ENCODE measurements at places on chromosomes 1 and 21.
A peak's percentile ranks its signal among the peaks of the same experiment; 100 is the strongest.

GRCh38 chr1:6960291-6960811, 175.1 kb downstream of the CAMTA1 start:
- peak; percentile 85 for DNase-seq

DNA sequence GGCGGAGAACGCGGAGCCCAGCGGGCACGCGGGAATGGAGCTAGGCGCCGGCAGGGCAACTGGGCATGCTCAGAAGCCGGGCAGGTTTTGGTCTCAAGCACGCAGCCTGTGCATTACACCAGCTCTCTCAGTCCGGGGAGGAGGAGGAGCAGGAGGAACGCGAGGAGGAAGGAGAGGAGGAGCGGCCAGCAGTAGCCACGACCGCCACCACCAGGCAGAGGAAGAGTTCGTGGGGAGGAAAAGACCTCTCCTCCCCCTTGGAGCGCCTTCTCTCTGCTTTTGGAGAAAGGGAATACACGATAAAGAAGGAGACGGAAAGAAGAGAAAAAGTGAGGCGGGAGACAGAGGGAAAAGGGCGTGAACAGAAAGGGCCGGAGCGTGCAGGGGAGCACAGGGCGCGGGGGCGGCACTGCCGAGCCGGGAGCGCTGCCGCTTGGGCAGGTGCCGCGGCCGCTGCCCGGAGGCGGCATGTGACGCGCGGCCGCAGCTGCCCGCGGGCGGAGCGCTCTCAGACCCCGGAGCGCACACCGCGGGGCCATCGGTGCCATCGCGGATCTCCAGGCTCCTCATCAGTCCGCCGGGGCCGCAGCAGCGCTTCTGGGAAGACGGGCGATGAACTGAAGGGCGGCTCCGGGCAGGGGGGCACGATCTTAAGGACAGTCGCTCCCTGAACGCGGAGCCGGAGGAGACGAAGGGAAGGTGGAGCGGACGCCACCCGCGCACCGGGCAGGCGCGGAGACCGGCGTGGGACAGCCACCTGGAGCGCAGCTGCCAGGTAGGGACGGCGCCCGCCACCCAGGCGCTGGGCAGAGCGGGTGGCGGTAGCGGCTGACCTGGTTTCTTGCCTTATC, at the start of gene CHRM3:
Gene CHRM3, plus strand, starts transcription at position 116 of the 851 bp plus-strand sequence. CDS start 520,884 bp downstream, outside the sequence.
- DNase-seq, result peak; percentile 79

GRCh38 chr21:46189213-46189958, 5.1 kb upstream of the SPATC1L start:
- DNase-seq, result no peak

- DNase-seq, result no peak
These were observed 197.4 kb downstream of the RRAGC start for GRCh38 chr1:38662126-38662525.

DNA sequence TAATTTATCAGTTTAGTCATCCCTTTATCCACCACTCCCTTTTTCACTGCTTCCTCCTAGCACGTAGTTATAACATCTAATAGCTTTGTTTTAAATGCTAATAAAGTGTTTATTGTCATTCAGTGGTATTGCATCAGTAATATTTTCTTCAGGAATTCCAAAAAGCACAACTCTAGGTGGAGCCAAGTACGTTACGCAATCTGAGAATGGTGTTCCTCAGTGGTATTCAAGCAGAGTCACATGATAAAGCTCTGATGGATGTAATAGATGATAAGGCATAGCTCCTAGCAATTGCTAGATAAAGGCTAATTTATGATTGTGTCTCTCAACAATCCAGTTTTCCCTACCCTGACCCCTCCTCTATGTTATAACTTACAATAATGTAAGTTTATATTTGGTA, 494.6 kb upstream of the ADGRL4 start:
- DNase-seq, result no peak

GRCh38 chr1:189021577-189021976, 1456.1 kb downstream of the BRINP3 start:
- no peak for DNase-seq

- no peak for DNase-seq
These were observed 61.2 kb downstream of the AGPAT3 start for GRCh38 chr21:43926196-43926595.

DNA sequence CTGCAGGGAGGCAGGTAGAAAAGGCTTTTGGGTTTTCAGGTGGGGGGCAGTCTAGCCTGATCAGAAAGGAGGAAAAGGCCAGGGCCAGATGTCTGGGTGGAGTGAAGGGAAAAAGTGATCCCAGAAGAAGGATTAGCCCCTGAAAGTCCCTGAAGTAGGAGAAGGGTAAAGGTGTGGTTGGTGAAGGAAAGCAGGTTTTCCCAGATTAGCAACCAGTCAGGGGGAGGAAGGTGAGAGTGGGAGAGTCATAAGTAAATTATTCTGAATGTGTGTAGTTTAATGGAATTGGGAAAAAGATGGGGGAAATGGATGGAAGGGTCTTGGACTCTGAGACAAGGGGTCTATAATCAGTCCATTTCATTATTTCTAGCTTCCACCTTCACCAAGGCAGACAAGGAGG, 647 bp upstream of the SPRR1A start:
- no peak for DNase-seq

GRCh38 chr1:9426291-9426711, 113.0 kb upstream of the SLC25A33 start:
- DNase-seq, result no peak

GRCh38 chr1:66331658-66332547, 202.1 kb upstream of the SGIP1 start:
- peak; percentile 90 for DNase-seq

- no peak for DNase-seq
These were observed 33.9 kb upstream of the ATP2B4 start for GRCh38 chr1:203592730-203593129.

- DNase-seq, result no peak
These were observed 115.8 kb upstream of the SPAG17 start for GRCh38 chr1:118300808-118301207.

DNA sequence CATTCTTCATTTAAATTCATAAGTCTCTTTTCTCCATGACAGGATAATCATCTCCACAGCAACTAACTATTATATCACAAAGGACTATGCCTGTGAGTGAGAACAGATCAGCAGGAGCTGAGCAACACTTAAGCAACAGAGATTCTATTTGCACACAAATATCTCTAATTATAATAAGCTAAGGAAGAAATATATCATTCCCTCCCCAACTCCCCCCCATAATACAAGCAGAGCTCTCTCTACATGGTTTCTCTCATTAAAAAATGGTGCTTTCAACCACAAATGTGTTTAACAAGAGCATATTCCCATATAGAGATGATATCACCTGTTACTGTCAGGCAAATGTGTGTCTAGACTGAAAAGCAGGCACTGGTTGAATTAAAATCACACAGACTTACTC, 34.5 kb upstream of the NIBAN1 start:
- DNase-seq, result no peak

- DNase-seq, result no peak
These were observed 524.4 kb downstream of the PLPP3 start for GRCh38 chr1:56054959-56055358.
